Renal pelvis (tissue), 12 donors: ENCODE measurements at places on chromosomes 12 and 14. TPM values are rescaled to one million over a fixed set of nuclear protein-coding genes. Genes with fewer than 3 reads are reported as not detected.

Gene IL26
- polyA plus RNA-seq, result not detected

Gene HCFC2
- 16.8 TPM for polyA plus RNA-seq

Gene MAP1LC3B2
- 11.5 TPM for polyA plus RNA-seq

Gene OVCH1
- polyA plus RNA-seq, result 0.26 TPM

Gene LRP1-AS
- polyA plus RNA-seq, result not detected

Gene CCDC196
- 0.21 TPM for polyA plus RNA-seq

Gene MFAP5
- polyA plus RNA-seq, result 1.0 TPM

Gene CRACR2A
- 1.7 TPM for polyA plus RNA-seq

Gene KRT5
- polyA plus RNA-seq, result 0.44 TPM

Gene MORN3
- 2.5 TPM for polyA plus RNA-seq
